ENCODE measurements at places on chromosomes 11 and 22. TPM values are rescaled to one million over a fixed set of nuclear protein-coding genes. Genes with fewer than 3 reads are reported as not detected.

The SLC35E4 gene
- total RNA-seq, result 5.4 TPM

- no peak overlapping the region for H3K4me3 ChIP-seq
- peaks cover 18% of the 10 kb centered on the region for H3K36me3 ChIP-seq
- H3K27me3 ChIP-seq, result no peaks in the 10 kb centered on the region
- no peak overlapping the region for H3K27ac ChIP-seq
These were observed 303.5 kb downstream of the TBC1D22A start for GRCh38 chr22:47065756-47066615.

- DNase-seq, result no peak
- H3K27ac ChIP-seq, result no peak overlapping the region
- no peaks in the 10 kb centered on the region for H3K4me1 ChIP-seq
- H3K27me3 ChIP-seq, result peaks cover 17% of the 10 kb centered on the region
- no peaks in the 10 kb centered on the region for H3K36me3 ChIP-seq
- H3K4me3 ChIP-seq, result no peak overlapping the region
These were observed 54.2 kb upstream of the PHF21A start for GRCh38 chr11:46175401-46176002.

DNA sequence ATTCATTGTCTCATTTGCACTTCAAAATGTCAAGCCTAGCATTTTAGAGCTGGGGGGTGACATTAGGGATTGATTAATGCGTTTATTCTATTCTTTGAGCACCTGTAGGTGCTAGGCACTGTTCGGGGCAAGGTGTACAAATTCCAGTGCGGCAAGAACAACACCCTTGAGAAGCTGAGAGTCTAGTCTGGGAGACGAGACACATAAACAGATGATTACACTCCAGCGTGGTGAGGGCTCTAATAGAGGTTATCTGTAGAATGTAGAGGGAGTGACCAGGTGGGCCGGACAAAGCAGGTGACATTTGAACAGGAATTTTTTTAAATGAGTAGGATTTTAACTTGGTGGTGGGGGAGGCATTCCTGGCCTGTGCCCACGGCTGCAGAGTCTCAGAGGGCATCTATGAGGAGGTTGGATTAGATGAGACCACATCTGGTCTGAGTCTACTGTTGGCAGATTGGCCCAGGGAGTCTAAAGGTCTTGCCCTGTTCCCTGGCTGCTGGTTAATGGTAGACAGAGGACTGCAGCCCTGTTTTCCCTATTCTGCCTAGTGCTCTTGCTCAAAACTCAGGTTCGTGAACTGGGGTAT, 970 bp downstream of the CAT start:
- DNase-seq, result no peak
- H3K4me1 ChIP-seq, result peaks cover 26% of the 10 kb centered on the region
- no peaks in the 10 kb centered on the region for H3K27me3 ChIP-seq
- H3K36me3 ChIP-seq, result peaks cover 6% of the 10 kb centered on the region
- H3K4me3 ChIP-seq, result peak overlapping the region; percentile 95

The PAFAH1B2 gene
- 117 TPM for total RNA-seq

The FDX1 gene
- 8.3 TPM for total RNA-seq

GRCh38 chr11:103624708-103625623, 411.5 kb upstream of the DDI1 start:
- peaks cover 20% of the 10 kb centered on the region for H3K36me3 ChIP-seq
- DNase-seq, result peak; percentile 94
- peaks cover 84% of the 10 kb centered on the region for H3K4me1 ChIP-seq
- H3K27me3 ChIP-seq, result no peaks in the 10 kb centered on the region
- H3K27ac ChIP-seq, result peak overlapping the region; percentile 97

DNA sequence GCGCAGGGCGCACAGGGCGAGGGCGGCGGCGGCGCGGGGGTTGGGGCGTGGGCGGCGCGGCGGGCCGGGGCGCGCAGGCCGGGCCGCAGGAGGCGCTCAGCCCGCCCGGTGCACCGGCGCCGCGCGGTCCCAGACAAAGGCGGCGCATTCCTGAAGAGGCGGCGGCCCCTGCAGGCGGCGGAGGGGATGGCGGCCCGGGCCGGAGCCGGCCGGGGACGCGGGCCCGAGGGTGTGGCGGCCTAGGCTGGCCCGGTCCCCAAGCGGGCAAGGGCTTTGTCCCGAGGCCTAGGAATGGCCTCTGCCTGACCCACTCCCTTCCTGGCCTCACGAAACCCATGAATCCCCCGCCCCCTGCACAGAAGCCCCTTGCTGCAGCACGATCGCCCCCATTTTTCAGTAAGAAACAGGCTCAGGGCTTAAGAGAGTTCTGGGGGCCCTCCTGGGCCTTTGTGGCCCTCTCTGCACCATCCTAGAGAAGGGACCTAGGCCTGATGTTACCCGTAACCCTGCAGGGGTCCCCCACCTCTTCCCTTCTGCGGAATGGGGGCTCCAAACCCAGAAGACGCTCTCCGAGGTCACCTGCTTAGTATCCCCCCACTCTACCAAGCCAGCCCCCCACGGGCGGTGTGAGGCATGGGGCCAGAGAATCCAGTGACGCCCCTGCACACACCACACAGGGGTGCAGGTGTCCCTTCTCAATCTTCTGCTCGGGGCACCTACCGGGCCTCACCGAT, at the start of gene RTN4R:
TSS of gene RTN4R (minus strand) at position 40 of the 734 bp plus-strand sequence. CDS start 226 bp downstream, outside the sequence.
- peaks cover 3% of the 10 kb centered on the region for H3K27me3 ChIP-seq
- no peak for DNase-seq
- no peak within 1 kb of the TSS for H3K4me3 ChIP-seq
- no peak within 1 kb of the TSS for H3K27ac ChIP-seq
- H3K36me3 ChIP-seq, result no peaks in the 10 kb centered on the region

DNA sequence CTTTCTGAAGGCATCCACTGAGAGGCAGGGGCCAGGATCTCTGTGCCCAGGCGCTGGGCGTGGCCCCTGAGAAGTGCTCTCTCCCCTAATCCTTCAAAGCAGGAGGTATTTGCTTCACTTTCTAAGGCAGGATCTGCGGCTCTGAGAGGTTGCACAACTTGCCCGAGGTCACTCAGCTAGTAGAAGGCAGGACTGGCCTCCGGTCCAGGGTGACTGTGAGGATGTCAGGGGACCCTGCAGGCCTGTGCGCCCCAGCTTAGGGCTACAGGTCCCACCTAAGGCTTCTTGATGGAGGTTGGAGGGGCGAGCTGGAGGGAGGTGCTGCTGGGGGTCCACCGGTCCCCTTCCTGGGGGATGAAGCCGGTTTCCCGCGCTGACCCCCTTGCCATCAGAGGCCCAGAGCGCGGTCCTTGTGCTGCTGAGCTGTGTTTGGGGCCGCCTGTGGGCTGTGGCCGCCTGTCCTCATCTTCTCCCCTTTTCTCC, 979 bp downstream of the SMIM38 start:
- DNase-seq, result no peak
- no peak overlapping the region for H3K4me3 ChIP-seq
- peaks cover 5% of the 10 kb centered on the region for H3K27me3 ChIP-seq
- peak overlapping the region; percentile 31 for H3K27ac ChIP-seq

The OR51B4 gene
- not detected for total RNA-seq

GRCh38 chr22:27212617-27213177, 555.3 kb downstream of the MIAT start:
- no peaks in the 10 kb centered on the region for H3K36me3 ChIP-seq
- peak overlapping the region; percentile 68 for H3K27ac ChIP-seq
- H3K4me1 ChIP-seq, result peaks cover 22% of the 10 kb centered on the region
- DNase-seq, result peak; percentile 85
- peaks cover 15% of the 10 kb centered on the region for H3K27me3 ChIP-seq

The SCARF2 gene
- 73.8 TPM for total RNA-seq

The CLTCL1 gene
- total RNA-seq, result 8.6 TPM

DNA sequence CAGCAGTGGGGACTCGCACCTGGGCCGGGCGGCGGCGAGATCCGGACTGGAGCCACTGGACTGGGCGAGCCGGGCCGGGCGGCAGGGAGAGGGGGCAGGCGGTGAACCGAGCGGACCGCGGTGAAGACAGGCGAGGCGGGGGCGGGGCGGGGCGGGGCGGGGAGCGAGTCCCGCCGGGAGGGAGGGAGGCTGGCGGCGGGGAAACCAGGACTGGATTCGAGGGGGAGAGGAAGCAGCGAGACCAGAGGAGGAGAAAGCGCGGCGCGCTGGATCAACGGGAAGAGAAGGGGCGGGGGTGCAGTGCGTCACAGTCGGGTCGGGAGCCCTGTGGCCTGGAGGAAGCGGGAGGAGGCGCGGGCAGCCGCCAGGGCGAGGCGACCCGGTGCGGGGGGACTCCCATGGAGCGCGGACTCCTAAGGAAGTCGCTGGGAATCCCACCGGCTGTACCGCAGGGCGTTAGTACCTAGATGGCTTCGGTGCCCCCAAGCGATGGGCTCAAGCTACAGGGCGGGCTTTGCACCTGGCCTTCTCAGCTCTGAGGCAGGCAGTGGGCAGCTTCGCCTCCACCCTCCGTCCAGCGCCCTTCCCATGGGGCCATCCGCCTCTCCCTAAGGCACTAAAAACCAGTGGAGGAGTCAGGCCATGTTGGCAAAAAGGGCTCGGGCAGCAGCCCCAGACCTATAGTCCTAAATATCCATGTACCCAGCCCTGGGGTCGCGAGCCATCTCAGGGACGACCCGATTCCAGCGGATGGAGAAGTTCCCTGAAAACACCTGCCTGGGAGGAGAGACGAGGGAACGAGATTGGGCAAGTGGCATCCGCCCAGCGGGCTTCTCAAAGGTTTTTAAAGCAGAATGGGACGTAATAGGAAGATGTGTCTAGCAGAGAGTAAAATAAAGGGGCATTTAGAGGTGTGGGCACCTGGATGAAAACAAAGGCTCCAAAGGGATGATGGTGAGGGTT, at the start of gene TMEM121B:
TSS of gene TMEM121B (minus strand) at position 128 of the 963 bp plus-strand sequence. CDS start 233 bp downstream, outside the sequence.
- DNase-seq, result no peak
- H3K4me1 ChIP-seq, result no peaks in the 10 kb centered on the region
- H3K4me3 ChIP-seq, result peak within 1 kb of the TSS; percentile 41
- H3K36me3 ChIP-seq, result no peaks in the 10 kb centered on the region

GRCh38 chr11:107337917-107338316, 119.7 kb downstream of the CWF19L2 start:
- H3K27ac ChIP-seq, result no peak overlapping the region
- no peak for DNase-seq
- no peaks in the 10 kb centered on the region for H3K36me3 ChIP-seq

DNA sequence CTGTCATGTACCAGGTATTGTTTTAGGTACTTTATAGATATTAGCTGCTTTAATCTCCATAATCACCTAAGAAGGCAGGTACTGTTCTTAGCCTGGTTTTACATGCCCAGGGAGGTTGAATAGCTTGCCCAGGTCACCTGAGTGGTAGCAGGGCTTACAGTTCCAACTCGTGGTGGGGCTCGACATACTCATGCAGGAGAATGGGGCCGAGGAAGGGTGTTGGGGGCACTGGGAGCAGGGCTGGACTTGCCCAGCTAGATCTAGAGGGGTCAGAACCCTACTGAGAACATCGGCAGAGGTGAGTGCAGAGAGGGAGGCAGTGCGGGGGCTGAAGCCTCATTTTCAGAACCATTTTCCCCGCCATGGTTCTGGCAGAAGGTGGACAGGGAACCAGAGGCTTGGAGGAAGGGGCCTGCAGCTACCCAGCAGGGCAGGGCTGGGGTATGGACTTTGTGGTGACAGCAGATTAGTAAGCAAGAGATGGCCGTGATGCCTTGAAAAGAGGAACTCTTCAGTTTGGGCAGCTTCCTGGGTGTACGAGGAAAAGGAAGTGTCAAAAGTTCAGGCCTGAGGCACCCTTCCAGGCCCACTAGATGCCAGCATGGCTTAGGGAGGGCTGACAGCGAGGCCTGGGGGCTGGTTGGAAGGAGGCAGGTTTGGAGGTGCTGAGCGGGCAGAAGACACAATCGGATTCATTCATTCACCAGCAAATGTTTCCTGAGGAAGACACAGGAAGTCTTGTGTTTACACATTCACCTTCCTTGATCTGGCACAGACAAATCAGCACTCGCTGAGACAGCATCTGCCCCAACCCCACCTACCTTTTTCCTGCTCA, 54.7 kb upstream of the LYVE1 start:
- peaks cover 11% of the 10 kb centered on the region for H3K27me3 ChIP-seq
- H3K27ac ChIP-seq, result peak overlapping the region; percentile 29
- H3K36me3 ChIP-seq, result peaks cover 9% of the 10 kb centered on the region
- DNase-seq, result no peak
- no peak overlapping the region for H3K4me3 ChIP-seq
- H3K4me1 ChIP-seq, result peaks cover 32% of the 10 kb centered on the region

DNA sequence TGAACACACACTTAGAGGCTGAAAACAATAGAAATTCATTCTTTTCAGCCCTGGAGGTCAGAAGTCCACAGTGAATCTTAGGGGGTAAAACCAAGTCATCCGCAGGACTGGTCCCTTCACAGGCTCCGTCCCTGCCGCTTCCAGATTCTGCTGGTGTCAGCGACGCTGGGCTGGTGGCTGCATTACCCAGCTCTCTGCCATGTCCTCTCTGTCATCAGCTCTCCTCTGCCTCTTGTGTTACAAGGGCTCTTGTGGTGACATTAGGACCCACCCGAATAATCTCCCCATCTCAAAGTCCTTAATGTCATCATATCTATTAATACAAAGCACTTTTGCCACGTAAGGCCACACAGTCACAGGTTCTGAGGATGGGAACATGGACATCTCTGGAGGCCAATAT, 47.7 kb upstream of the ANO1 start:
- peak overlapping the region; percentile 36 for H3K4me3 ChIP-seq
- no peaks in the 10 kb centered on the region for H3K36me3 ChIP-seq
- H3K27me3 ChIP-seq, result peaks cover 26% of the 10 kb centered on the region

- no peak overlapping the region for H3K27ac ChIP-seq
- no peak for DNase-seq
- H3K4me1 ChIP-seq, result no peaks in the 10 kb centered on the region
These were observed 103.6 kb upstream of the OR9G4 start for GRCh38 chr11:56852131-56852530.

The MN1 gene
- 0.16 TPM for total RNA-seq

GRCh38 chr11:128704517-128704916, 10.6 kb downstream of the FLI1 start:
- DNase-seq, result no peak
- no peaks in the 10 kb centered on the region for H3K27me3 ChIP-seq
- peaks cover 33% of the 10 kb centered on the region for H3K36me3 ChIP-seq
- peaks cover 83% of the 10 kb centered on the region for H3K4me1 ChIP-seq
- no peak overlapping the region for H3K27ac ChIP-seq
- no peak overlapping the region for H3K4me3 ChIP-seq

The FGF19 gene
- total RNA-seq, result not detected

The CCDC157 gene
- total RNA-seq, result 1.7 TPM

- no peak overlapping the region for H3K4me3 ChIP-seq
- no peaks in the 10 kb centered on the region for H3K36me3 ChIP-seq
- H3K27ac ChIP-seq, result no peak overlapping the region
- DNase-seq, result no peak
- no peaks in the 10 kb centered on the region for H3K4me1 ChIP-seq
These were observed 615.4 kb upstream of the B3GAT1 start for GRCh38 chr11:135027461-135027860.

DNA sequence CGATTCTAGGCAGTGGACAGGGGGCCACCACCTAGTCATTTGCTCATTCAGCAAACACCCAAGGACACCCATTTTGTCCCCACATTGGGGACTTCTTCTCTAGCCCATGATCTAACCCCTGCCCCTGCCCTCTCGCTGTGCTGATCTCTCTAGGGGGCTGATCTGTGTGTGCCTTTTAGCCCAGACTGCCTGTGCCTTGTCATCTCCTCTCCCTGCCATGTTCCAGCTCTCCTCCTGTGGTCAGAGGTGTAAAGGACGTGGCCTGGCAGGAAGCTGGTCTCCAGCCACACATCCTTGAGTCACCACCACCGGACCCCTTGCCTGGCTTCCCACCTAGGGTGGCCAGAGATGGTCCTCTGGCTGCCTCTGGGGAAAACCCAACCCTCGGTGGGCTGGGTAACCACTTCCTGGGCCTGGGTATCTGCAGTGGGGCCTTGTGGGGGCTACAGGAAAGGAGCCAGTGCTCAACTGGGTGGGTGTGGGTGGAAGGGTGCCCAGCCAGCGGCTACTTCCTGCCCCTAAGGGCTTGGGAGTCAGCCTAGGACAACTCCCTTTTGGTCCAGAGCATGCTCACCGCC, 1.3 kb downstream of the CTSW start:
- peak overlapping the region; percentile 71 for H3K27ac ChIP-seq
- no peak overlapping the region for H3K4me3 ChIP-seq
- DNase-seq, result no peak
- H3K27me3 ChIP-seq, result peaks cover 7% of the 10 kb centered on the region
- peaks cover 8% of the 10 kb centered on the region for H3K36me3 ChIP-seq

The PHLDA2 gene
- 96.1 TPM for total RNA-seq

All from HFFc6 (cell line).